ENCODE measurements at places on chromosomes 5 and 9.

DNA sequence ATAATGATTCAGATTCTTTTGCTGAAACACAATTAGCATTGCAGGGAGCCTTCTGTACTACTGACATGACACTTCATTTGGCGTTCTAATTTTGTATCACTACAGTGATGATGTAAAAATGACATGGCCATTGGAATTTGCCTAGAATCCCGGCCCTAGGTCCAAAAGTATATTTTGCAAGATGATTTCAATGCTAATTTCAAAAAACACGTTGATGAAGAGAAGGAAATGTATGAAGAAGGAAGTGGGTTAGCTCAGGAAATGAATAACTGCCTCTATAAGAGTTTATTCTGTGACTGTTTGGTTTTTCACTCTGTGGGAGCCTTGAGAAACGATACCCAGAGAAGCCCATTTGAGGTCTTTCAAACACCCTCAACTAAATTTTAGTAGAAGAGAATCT, 59.3 kb downstream of the OSTF1 start:
- DNase-seq = no peak

GRCh38 chr5:174273325-174273724, 227.8 kb downstream of the NSG2 start:
- DNase-seq = no peak

GRCh38 chr5:179436321-179437122, 91.3 kb upstream of the ADAMTS2 start:
- DNase-seq = no peak

GRCh38 chr9:91032121-91032531, 230.5 kb downstream of the SYK start:
- DNase-seq = no peak

GRCh38 chr5:93990504-93991070, 249.2 kb upstream of the POU5F2 start:
- DNase-seq = no peak

GRCh38 chr5:93062548-93062947, 518.5 kb downstream of the NR2F1-AS1 start:
- no peak for DNase-seq

- DNase-seq = no peak
Measured at GRCh38 chr9:119094086-119094485, 275.1 kb downstream of the BRINP1 start.

GRCh38 chr5:109669991-109670706, 19.6 kb upstream of the MAN2A1 start:
- no peak for DNase-seq

GRCh38 chr9:100099722-100100042, 639 bp downstream of the INVS start:
- no peak for DNase-seq

DNA sequence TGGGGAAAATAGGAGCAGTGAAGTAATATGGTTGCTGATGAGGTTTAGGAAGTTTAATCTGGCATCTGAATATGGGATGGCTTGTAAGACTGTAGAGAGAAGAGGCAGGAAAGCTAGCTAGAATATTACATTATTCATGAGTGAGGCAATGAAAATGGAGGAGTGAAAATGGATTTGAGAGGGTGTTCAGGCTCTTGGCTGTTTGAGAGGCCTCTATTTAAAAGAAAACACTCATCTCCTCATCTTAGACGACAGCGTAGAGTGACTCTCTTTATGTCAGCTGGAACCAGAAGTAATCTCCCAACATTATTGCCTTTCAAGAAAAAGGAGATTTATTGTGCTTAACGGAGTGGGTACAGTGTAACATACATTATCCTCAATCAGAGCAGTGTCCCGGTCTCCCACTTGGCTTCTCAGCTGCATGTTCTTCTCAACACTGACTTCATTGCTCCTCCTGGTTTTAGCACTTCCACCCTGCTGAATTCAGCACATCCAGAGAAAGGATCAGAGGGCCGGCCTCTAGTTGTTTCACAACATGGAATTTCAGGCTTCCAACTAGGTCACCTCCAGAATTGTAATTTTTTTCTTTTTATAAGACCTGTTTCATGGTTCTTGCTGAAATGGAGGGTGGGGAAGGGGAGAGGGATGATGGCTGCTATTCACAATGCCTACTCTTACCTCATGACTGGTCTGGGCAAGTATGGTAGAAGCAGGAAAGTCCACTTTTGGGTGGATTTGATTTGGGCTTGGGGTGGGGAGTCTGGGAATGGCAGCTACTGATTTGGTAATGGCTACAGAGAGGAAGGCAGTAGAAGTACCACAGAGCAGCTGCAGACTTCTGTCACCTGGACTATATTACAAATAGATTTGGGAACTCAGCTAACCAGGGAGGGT, 52.9 kb upstream of the KIAA1958 start:
- DNase-seq = no peak

DNA sequence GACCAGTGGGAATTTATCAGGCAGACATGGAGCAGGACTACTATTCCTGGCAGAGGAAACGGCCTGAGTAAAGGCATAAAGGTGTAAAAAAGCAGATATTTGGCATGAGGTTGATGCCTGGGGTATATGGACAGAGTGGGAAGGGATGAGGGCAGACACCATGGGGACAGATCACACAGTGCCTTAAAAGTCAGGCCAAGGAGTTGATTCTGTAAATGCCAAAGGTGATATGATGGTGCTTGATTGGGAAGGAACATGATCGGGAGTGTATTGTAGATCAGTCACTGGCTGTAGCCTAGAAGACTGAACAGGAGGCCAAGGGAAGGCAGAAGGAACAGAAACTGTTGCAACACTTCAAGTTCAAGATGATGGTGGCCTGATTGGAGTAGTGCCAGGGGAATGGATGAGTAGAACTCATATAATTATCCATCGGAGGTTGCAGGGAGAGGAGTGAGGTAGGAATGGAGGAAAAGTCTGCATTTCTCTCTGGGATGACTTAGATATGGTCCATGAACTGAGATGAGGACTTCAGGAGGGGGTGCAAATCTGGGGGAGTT, 594.3 kb upstream of the KLF4 start:
- DNase-seq = no peak

DNA sequence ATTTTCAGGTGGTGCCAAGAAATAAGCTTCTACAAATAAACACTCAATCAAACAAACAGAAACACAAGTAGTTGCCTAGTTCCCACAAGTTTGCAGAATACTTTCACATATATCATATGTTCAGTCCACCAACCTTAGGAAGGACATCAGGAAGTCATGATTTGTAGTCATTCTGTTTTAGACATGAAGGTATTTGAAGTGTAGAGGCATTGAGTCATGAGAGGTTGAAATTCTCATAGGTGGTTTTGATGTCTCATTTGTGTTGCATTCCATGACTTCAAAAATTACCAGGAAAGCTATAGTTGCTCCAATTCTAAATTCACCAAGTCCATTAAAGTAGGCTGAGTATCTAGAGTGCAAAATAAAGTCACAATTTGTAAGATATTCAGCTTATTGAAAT, 159.0 kb downstream of the KCTD16 start:
- DNase-seq = no peak

- no peak for DNase-seq
Measured at GRCh38 chr5:139082813-139083498, 115.2 kb downstream of the SIL1 start.
